Left kidney (tissue), 8 donors: ENCODE measurements at places on chromosomes 2 and 18. TPM values are rescaled to one million over a fixed set of nuclear protein-coding genes. Genes with fewer than 3 reads are reported as not detected.

DNA sequence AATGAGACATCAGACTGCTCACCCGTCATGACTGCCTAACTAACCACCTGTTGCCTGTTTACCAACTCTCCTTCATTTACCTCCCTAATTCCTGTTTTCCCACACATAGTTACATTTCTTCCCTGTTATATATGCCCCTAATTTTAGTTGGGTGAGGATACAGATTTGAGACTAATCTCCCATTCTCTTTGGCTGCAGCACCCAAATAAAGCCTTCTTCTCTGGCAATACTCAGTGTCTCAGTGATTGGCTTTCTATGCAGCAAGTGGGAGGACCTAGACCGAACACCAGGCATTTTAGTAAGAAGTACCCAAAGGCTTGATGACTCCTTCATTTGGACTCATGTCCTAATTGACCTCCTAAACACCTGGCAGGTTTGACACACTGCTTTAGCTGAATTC is 147.2 kb downstream of the TRIB2 start:
- DNase-seq, result no peak

Gene NTSR2
- polyA plus RNA-seq, result not detected

DNA sequence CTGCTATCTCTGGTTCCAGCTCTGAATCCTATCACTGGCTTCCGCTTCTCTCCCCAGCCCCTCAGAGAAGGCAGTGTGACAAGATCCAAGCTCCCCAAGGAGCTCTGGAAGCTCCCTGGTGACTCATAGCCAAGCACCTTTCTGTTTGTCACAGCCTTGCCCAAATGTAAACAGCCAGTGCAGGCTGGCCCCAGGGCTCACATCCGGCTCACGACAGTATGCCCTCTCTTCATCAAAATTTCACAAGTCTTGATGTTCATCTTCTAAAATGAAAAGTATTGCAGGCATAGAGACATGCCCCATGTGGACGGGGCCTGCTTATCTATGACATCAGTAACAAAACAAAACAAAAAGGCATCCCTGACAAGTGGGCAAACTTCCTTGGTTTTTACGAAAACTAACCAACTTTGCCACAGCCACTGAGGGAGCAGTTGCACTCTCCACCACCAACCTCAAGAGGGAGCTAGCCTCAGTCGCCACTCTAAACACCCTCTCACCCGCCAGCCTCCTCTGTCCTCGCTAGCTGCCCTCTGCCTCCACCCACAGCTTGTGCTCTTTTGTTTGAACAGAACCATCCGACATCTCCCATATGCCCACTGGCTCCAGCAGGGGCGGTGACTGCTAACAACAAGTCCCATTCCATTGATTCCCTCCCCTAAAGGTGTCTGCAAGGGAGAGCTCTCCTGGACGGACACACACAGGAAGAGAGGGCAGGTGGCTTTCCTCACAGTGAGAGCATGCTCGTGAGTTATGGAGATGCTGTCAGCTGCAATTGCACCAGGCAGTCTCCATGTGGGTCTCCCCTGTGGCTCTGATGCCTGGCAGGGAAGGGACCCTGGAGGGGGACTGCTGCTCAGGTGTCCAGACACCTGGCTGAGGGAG is 71.0 kb upstream of the DAPL1 start:
- no peak for DNase-seq

GRCh38 chr2:192901446-192901845 is 706.7 kb upstream of the TMEFF2 start:
- DNase-seq, result no peak

GRCh38 chr2:34012715-34013302 is 413.7 kb upstream of the FAM98A start:
- peak; percentile 75 for DNase-seq
